ENCODE measurements at places on chromosomes 3 and 15.

DNA sequence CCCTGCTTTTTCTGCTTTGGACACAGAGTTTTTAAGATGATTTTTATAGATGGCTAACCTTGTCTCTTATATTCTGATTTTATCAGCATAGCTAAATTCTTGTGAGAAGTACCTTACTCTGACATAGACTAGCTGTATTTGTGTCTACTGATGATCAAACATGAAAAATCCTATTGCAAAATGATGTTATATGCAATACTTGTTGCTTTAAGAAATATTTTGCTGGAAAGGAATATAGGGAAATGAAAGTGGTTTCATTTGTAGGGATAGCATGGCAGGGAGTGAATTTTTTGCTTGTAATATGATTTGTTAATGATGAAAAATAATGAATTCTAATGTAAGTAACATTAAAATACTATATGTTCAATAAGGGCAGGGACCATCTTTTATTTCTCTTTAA, 35.9 kb downstream of the CFAP91 start:
- DNase-seq: no peak

- no peak for DNase-seq
These were observed 44.0 kb downstream of the PLSCR2 start for GRCh38 chr3:146425341-146425740.

- no peak for DNase-seq
These were observed 40.3 kb downstream of the ZBTB38 start for GRCh38 chr3:141408596-141408995.

- no peak for DNase-seq
These were observed 142.0 kb upstream of the TMC3 start for GRCh38 chr15:81516012-81516411.

GRCh38 chr3:5188419-5189221, 1.1 kb downstream of the EDEM1 start:
- DNase-seq: no peak

DNA sequence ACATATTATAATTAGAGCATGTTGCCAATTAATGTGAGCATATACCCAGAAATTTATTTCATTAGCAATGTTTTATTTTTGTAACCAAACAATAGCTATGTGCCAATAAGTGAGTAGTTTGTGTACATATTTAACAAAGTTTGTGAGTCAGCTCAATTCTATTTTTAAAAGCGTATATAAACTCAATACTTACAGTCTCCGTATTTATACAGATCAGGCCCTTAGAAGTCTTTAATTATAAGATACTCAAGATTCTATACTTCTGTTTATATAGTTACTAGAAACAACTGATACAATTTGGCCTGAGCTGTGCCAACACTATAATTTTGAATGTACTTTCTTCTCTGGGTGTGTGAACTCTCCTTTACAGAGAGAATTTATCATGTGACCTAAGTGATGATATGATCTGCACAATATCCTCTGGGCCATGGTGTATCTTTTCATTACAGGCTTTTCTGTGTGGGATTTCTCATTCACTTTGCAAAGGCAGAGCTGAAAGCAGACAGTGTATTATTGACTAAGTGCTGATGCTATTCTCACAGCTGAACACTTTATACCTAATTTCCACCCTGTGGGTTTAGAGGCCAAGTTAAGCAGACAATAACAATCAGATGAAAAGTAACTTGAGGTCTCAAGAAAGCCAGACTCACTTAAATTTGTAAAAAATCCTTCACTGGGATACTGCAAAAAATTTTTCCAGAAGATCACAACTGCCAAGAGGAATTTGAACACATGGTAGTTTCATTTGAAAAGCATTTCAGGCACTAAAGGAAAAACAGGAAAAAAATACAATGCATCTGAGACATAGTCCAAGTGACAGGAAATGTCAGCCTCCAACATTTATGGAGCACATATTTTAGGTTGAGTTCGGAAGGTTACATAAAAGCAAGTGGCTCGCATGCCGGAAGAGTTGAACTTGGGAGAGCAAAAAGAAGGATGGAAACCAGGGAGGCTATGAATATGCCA, 277.9 kb upstream of the SEMA6D start:
- DNase-seq: no peak

- no peak for DNase-seq
These were observed 95.0 kb downstream of the FNDC3B start for GRCh38 chr3:172134352-172134751.

GRCh38 chr15:80856809-80857377, 77.7 kb downstream of the CEMIP start:
- DNase-seq: peak; percentile 71

DNA sequence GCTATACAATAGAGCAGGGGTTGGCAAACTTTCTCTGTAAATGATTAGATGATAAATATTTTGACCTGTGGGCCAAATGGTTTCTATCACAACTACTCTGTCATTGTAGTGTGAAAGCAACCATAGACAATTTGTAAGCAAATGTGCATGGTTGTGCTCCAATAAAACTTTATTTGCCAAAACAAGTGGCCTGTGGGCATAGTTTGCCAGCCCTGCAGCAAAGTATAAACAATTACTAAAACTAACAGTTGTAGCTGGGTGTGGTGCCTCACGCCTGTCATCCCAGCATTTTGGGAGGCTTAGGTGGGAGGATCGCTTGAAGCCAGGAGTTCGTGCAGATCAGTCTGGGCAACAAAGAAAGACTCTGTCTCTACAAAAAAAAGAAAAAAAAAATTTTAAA, 61.6 kb downstream of the NBEAL2 start:
- no peak for DNase-seq

- no peak for DNase-seq
These were observed 127.6 kb upstream of the LMOD3 start for GRCh38 chr3:69250014-69250413.

DNA sequence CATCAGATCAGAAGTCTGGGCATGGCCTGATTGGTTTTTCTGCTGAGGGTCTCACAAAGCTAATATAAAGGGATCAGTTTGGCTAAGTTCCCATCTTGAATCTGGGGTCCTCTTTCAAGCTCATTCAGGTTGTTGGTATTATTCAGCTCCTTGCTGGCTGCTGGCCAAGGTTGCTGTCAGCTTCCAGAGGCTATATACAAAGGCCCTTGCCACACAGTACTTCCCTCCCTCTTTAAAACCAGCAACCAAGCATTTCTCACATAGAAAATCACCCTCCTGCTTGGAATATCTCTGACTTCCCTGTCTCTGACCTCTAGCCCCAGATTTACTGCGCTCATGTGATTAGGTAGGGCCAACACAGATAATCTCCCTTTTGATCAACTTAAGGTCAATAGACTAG, 442.9 kb downstream of the ERC2 start:
- DNase-seq: no peak

DNA sequence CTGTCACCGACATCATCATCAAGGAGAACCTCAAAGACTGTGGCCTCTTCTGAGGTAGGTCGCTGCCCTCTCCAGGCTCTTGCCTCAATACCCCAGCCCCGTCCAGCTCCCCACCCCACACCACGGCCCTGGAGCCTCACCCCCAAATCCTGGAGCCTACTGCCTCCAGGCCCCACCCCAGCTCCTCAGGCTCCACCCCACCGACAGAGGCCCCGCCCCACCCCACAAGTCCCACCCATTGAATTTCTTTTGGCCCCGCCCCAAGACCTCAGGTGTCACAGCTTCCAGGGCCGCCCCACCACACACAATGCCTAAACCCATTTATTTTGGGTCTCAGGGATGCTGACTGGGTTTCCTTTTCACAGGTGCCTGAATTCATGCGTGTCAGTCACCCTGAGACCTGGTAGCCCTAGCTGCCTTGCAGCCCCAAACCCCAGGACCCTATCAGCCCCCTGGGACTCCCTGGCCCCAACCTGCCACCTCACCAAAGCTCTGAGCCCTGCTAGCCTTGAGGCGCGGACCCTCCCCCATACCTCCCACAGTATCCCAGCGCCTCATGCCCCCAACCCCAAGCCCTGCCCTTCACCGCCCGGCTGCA, 3.6 kb downstream of the GNAT1 start:
- DNase-seq: no peak

DNA sequence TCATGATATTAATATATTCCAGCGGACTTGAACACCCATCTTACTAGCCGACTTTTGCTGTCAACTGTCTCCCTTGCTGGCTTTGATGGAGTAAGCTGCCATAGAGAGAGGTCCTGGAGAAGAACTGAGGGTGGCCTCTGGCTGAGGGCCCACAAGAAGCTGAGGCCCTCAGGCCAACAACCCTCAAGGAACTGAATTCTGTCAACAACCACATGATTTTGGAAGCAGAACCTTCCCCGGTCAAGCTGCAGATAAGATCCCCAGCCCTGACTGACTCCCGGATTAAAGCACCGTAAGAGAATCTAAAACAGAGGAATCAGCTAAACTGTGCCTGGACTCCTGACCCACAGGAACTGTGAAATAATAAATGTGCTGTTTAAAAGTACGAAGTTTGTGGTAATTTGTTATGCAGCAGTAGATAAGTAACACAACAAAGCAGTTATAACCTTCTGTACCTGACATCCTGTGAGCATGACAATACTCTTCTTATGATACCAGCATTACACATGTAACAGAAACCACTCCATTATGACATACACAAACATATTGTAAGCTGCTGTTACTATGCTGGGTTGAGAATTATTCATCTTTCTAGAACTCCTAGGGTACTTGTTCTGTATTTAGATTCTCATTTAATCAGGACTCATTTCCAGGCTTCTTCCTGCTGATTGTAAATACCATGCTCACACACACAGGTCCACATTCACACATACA, 66.2 kb downstream of the HES1 start:
- no peak for DNase-seq

DNA sequence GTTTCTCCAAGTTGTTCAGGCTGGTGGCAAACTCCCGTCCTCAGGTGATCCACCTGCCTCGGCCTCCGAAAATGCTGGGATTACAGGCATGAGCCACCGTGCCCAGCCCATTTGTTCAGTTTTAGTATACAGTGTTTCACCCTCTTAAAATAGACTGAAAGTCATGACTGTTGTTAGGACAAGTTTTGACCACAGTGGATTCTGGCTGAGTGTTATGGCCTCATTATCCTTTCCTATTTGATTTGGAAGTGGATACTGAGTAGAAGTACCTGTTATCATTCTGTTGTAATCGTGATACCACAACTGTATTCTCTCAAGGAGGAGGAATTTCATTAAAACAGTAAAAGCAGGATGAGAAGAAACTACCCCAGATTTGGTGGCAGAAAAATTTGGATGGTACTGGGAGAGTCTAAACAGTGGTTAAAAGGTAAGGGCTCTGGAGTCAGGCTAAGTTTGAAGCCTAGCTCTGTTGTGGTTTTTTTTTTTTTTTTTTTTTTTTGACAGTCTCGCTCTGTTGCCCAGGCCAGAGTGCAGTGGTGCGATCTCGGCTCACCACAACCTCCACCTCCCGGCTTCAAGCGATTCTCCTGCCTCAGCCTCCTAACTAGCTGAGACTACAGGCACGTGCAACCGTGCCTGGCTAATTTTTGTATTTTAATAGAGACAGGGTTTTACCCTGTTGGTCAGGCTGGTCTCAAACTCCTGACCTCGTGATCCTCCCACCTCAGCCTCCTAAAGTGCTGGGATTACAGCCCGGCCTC, 2.6 kb downstream of the MAP2K1 start:
- no peak for DNase-seq

GRCh38 chr3:42180901-42181300, 85.1 kb downstream of the CCK start:
- DNase-seq: no peak

DNA sequence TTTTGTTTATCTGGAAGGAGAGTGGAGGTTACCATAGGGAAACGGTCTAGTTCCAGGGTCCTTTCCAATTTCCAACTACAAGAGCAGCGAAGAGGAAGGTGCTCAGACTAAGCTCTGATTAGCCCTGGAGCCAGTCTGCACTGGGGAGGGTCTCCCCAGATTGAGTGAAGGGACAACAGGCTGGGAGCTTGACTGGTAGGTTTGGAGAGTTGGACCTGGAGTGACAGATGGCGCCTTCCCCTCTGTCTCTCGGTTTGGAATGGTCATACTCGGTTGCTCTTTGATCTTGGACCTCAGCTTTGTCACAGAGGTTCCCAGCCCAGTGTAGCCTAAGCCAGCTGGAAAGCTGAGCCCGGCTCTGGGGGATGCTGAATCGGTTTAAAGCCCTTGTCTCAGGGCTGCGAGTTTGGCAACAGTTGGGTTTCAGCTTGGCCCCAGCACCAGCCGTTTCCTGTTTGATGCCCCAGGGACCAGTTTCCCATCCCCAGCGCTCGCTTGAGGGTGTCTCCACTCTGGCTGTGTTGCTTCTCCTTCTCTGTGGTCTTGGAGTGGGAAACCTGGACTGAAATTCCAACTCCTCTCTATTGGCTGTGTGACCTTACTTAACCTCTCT, 53.1 kb upstream of the ULK4 start:
- no peak for DNase-seq

DNA sequence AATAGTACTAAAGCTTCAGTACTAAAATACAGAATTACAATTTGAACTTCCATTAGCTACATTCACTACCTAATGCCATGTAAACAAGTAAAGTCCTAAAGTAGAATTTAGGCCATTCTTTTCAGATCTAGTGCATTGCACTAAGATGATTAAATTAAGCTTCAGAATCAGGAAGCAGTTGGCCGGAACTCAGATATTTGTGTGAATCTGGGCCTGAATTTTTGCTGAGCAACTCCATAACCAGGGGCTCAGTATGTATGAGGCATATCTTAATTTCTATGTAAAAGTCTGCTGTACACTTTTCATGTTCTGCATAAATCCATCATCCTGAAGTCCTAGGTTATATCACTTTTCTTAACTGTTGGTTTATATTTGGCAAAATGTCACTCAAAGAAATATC, 246.4 kb downstream of the RBMS3 start:
- DNase-seq: no peak

GRCh38 chr3:164641071-164641470, 437.2 kb downstream of the SI start:
- DNase-seq: no peak

DNA sequence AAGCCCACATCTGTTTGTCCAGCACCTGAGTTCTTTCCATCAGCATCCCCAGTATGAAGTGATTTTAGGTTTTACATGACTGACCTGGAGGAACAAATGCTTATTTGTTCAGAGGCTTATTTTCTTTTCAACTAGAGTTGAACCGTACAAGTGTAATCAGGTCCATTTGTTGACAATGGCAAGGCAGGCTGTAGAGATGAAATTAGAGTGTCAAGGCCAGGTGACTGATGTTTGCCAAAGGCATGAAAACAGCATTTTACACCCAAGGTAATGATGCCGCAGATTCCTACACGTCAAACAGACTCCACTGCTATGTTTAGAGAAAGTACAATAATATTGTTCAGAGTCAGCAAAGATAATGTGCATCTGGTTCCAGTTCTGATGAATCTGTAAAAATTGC, 96.5 kb downstream of the KCNAB1 start:
- DNase-seq: no peak

DNA sequence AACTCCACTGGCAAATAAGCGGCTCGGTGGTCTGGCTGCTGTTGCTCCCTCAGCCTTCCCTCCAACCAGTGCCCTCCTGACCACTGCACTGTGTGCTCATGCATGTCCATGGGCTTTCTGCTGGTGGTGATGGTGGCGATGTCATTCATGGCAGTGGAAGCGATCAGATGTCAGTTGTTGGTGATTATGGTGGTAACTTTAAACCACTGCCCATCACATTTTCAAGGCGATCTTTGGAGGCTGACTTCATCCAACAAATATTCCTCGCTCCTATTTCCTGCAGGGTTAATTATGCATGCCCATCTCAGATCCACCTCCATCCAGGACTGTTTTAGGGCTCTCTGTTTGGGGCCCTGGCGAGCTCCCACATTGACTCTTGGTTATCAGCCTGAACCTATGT, 13.4 kb upstream of the HCN4 start:
- no peak for DNase-seq
